Lung (tissue), 17 donors: ENCODE measurements at places on chromosomes 11 and 22. TPM values are rescaled to one million over a fixed set of nuclear protein-coding genes. Genes with fewer than 3 reads are reported as not detected.

The OR8A1 gene
- not detected for total RNA-seq

GRCh38 chr11:134678744-134679143 is 266.7 kb upstream of the B3GAT1 start:
- no peak for DNase-seq
- H3K4me3 ChIP-seq: no peak overlapping the region
- no peaks in the 10 kb centered on the region for H3K4me1 ChIP-seq
- no peaks in the 10 kb centered on the region for H3K27me3 ChIP-seq
- no peak overlapping the region for H3K27ac ChIP-seq

DNA sequence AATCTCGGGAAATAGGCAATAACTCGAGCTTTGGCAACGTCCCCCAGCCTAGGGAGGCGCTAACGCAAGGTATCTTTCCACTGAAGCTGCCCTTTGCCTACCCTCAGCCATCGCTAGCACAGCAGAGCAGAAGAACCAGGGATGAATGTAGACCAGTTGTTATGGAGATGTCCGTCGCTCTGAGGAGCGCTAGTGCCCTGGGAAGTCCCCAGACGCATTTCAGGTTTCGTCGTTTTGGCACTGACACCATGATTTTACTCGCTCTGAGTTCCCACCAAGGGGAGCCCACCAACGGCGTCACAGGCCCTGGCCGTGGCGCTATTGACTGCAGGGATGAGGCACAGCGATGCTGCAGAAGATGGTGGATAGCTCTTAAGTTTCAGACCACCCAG is 22.7 kb upstream of the BDNF start:
- peaks cover 16% of the 10 kb centered on the region for H3K27me3 ChIP-seq
- no peak overlapping the region for H3K27ac ChIP-seq
- no peaks in the 10 kb centered on the region for H3K36me3 ChIP-seq
- no peak for DNase-seq

- H3K4me1 ChIP-seq: no peaks in the 10 kb centered on the region
- no peaks in the 10 kb centered on the region for H3K27me3 ChIP-seq
- no peak overlapping the region for H3K27ac ChIP-seq
- no peaks in the 10 kb centered on the region for H3K36me3 ChIP-seq
- DNase-seq: no peak
- H3K4me3 ChIP-seq: no peak overlapping the region
These were observed 561.0 kb downstream of the LUZP2 start for GRCh38 chr11:25057861-25058260.

The SCN2B gene
- total RNA-seq: 1.0 TPM

DNA sequence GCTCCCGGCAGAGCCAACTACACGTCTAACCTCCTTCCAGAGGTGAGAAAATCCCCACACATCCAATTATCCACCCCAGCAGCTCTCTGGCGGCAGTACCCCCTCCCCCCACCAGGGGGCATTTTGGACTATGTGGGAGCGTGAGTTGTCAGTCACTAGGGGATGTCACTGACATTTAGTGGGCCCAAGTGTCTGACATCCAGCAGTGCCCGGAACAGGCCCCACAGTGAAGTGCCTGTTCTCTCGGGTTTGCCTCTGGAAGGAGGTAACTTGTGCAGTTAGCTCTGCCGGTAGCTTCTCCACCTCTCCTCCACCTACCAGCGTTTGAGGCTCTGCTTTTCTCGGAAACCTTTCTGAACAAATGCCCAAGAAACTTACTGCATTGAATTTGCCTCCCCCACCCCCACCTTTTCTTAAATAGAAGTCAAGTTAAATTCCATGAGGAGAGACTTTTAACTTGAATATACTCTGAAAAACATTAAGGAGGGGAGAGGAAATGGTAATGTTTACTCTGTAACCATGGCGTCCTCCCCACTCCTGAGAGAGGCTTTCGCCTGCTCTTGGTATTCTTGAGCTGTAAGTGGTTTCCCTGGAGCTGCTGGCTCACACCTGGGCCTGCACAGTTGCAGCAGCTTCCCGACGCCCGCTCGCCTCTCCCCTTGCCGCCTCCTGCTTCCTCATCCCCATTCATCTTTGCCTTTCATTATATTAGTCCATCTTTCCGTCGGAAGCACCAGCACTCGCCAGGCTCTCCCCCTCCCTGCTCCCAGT is 112.8 kb downstream of the WNT7B start:
- no peaks in the 10 kb centered on the region for H3K36me3 ChIP-seq
- H3K4me1 ChIP-seq: no peaks in the 10 kb centered on the region
- H3K27me3 ChIP-seq: peaks cover 9% of the 10 kb centered on the region
- peak overlapping the region; percentile 78 for H3K27ac ChIP-seq
- no peak overlapping the region for H3K4me3 ChIP-seq

- no peaks in the 10 kb centered on the region for H3K4me1 ChIP-seq
- no peaks in the 10 kb centered on the region for H3K27me3 ChIP-seq
- no peak for DNase-seq
- H3K27ac ChIP-seq: no peak overlapping the region
- H3K4me3 ChIP-seq: no peak overlapping the region
These were observed 668.2 kb upstream of the TENM4 start for GRCh38 chr11:80109031-80109430.

DNA sequence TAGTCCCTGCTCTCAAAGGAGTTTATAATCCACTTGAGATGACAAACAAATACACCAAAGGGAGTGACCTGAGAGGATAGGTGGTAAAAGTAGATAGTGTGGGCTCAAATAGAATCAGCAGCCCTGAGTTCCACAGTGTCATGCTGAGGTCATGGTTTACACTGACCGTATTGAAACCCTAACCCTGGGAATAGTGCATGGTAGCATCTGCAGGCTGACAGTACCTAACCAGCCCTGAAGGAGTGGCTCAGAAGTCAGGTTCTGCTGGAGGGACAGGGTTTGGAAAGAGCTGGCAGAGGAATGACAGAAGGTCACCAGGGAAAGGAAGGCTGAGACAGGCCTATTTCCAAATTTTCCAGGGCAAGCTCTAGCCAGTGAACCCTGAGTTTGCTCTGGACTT is 9.2 kb upstream of the TMPRSS5 start:
- H3K27ac ChIP-seq: no peak overlapping the region
- H3K4me1 ChIP-seq: no peaks in the 10 kb centered on the region
- peaks cover 5% of the 10 kb centered on the region for H3K36me3 ChIP-seq
- no peaks in the 10 kb centered on the region for H3K27me3 ChIP-seq
- DNase-seq: no peak

- H3K4me1 ChIP-seq: peaks cover 4% of the 10 kb centered on the region
- no peak overlapping the region for H3K4me3 ChIP-seq
- peak; percentile 76 for DNase-seq
These were observed 141.3 kb downstream of the ST3GAL4 start for GRCh38 chr11:126496576-126497337.

GRCh38 chr11:95148406-95148805 is 58.8 kb downstream of the ENDOD1 start:
- H3K4me3 ChIP-seq: no peak overlapping the region
- H3K36me3 ChIP-seq: no peaks in the 10 kb centered on the region
- H3K27ac ChIP-seq: no peak overlapping the region
- no peak for DNase-seq

- H3K4me3 ChIP-seq: no peak overlapping the region
- no peak overlapping the region for H3K27ac ChIP-seq
- H3K4me1 ChIP-seq: peaks cover 3% of the 10 kb centered on the region
- no peaks in the 10 kb centered on the region for H3K36me3 ChIP-seq
These were observed 379.8 kb downstream of the SOX6 start for GRCh38 chr11:15976433-15977045.

DNA sequence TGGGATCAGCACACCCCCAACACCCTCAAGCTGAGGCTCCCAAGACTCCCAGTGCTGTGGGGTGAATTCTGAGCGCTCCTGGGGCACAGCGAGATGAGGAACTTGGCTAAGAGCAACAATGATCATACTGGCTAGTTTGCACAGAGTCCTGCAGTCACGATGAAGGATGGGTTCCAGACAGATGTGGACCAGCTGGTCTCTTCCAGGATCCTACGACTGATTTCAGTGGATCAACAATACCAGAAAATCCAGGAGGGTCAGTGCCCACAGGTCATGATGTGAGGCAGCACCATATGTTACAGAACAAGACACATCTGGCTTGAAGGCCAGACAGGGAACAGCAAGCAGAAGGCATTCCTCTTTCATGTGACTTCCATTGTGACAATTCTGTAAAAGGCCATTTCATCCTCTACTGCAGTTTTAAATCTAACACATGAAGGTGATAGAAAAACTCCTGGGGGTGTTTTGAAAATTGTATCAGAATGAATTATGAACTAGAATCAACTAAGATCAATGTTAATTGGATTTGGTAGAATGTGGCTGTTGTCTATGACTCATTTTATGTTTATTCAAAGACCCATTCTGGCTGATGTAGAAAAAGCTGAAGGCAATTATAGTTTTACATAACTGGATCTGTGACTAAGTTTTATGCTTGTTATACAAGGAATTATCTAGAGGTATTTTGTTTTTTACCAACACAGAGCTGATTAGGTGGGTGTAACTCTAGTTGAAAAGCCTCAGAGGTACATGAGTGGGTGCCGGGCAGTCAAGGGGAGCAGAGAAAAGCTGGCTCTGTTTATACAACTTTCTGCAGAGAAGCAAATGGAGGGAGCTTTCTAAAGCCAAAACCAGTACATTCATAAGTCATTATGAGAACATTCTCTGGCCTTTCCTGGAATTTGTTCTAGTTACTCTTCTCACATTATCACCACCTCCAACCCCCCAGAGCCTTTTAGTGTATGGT is 29.1 kb downstream of the OR52K1 start:
- no peaks in the 10 kb centered on the region for H3K27me3 ChIP-seq
- H3K27ac ChIP-seq: no peak overlapping the region
- DNase-seq: peak; percentile 72
- no peak overlapping the region for H3K4me3 ChIP-seq
- H3K4me1 ChIP-seq: no peaks in the 10 kb centered on the region

DNA sequence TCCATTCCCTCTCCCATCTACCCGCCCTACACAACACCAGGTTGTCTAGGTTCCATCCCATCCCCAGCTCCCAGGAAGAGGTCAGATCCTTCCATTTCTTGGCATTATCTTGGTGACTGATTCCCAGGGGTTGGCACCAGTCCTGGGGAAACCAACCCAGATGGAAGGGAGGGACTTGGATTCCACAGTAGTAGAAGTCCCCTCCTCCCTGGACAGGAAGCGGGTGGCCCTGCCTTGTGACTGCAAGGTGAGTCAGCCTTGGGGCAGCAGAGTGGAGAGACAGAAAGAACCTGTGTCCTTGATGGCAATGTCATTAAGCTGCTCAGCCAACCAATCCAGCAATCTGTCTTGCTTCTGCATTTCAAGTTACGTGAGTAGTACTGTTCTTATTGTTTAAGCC is 26.5 kb downstream of the SYT13 start:
- peaks cover 33% of the 10 kb centered on the region for H3K4me1 ChIP-seq
- peak; percentile 32 for DNase-seq
- H3K36me3 ChIP-seq: no peaks in the 10 kb centered on the region

- H3K27me3 ChIP-seq: no peaks in the 10 kb centered on the region
- no peak overlapping the region for H3K27ac ChIP-seq
- H3K4me3 ChIP-seq: no peak overlapping the region
- no peak for DNase-seq
These were observed 219.8 kb downstream of the ETS1 start for GRCh38 chr11:128367573-128367972.

- peak; percentile 93 for DNase-seq
- H3K27me3 ChIP-seq: peaks cover 9% of the 10 kb centered on the region
These were observed 453.4 kb downstream of the NTM start for GRCh38 chr11:131823772-131824171.

GRCh38 chr11:76625472-76626186 is 44.9 kb downstream of the LRRC32 start:
- H3K4me3 ChIP-seq: no peak overlapping the region
- H3K36me3 ChIP-seq: no peaks in the 10 kb centered on the region
- no peak for DNase-seq
- no peaks in the 10 kb centered on the region for H3K27me3 ChIP-seq
- no peak overlapping the region for H3K27ac ChIP-seq
- H3K4me1 ChIP-seq: peaks cover 6% of the 10 kb centered on the region

The TUBGCP6 gene
- 51.7 TPM for total RNA-seq

The SPDYC gene
- not detected for total RNA-seq

The LRP5 gene
- total RNA-seq: 67.1 TPM
